ENCODE measurements at places on chromosomes 16 and 17. TPM values are rescaled to one million over a fixed set of nuclear protein-coding genes. Genes with fewer than 3 reads are reported as not detected.

DNA sequence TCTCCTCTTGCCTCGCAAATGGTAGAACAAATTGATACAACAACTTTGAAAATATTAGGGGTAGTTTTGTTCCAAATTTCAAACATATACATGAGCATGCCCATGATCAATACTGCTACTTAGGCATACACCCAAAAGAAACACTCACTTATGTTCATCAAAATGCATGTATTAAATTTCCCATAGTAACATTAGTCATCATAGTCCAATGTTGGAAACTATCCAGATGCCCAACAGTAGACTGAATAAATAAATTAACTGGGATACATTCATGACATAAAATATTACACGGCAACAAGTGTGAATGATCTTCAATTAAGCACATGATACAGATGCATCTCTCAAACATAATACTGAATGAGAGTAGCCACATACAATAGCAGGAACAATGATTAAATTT lies 391.6 kb downstream of the CDH11 start:
- DNase-seq: no peak

GRCh38 chr16:50598936-50599361 lies 50.8 kb downstream of the NKD1 start:
- no peak for DNase-seq

DNA sequence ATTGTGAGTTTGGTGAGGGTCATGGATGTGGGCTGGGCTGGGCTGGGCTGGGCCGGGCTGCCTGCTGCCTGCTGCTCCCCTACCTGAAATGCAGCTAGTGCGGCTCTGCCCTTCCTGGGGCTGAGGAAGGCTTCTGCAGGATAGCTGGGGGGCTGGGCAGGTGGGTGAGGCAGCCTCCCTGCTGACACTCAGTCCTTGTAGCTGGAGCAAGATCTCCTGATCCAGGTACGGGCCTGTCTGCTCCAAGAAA lies 4.7 kb downstream of the RPL13 start:
- no peak for DNase-seq

Gene C1QBP
- polyA plus RNA-seq: 175 TPM

Gene TUBG1
- 55.3 TPM for polyA plus RNA-seq

Gene ASGR2
- 1.1 TPM for polyA plus RNA-seq

Data from left renal cortex interstitium (tissue), 4 donors.